ENCODE measurements at places on chromosomes 4 and X.

DNA sequence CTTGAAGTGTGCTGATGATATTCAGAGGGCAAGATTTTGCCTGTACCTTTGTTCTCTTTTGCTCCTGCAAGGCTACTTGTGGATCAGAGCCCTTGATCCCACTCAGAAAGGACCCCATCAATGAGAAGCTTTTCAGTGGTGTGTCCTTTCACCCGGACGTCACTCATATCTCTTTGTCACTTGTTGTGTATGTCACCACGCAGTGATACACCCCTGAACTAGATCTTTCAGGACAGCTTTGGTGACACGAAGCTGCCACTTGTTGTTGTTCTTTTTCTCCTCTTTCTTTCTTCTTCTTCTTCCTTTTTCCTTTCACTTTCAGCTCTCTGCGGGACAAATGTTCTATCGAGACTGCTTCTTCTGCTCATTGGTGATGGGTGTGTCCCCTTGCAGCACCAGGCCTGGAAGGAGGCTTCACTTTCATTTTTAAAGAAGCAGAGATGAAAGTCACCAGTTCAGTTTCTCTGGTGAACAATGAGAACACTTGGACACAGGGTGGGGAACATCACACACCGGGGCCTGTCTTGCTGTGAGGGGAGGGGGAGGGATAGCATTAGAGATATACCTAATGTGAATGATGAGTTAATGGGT, 83.6 kb downstream of the NBDY start:
- no peak for DNase-seq

DNA sequence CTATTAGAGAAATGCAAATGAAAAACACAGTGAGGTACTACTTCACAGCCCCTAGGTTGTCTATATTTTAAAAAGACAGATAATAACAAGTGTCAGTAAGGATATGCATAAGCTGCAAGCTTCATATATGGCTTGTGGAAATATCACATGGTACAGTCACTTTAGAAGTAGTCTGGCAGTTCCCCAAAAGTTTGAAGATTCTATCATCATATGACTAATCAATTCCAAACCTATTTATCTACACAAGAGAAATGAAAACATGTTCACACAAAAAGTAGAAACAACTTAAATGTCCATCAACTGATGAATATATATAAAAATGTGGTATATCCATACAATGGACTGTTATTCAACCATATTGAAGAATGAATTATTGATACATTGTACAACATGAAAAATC, 185.8 kb upstream of the STK26 start:
- DNase-seq = no peak

DNA sequence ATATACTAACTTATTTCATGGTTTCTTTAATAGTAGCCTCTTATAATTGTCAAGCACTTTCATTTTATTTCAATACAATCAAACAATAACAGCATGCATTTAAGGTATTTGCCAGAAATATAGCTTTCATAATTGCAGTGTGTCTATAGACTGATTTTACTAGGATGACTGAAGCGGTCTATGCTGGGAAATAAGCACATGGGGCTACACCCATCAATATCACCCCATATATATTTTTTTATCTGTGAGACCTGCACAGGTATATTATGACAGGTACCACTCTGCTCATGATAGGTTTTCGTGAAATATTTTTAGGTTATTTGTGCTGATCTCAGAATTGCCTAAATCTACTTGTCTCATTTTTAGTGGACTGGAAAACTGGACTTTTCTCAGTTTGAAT, 229.1 kb upstream of the PITX2 start:
- no peak for DNase-seq

DNA sequence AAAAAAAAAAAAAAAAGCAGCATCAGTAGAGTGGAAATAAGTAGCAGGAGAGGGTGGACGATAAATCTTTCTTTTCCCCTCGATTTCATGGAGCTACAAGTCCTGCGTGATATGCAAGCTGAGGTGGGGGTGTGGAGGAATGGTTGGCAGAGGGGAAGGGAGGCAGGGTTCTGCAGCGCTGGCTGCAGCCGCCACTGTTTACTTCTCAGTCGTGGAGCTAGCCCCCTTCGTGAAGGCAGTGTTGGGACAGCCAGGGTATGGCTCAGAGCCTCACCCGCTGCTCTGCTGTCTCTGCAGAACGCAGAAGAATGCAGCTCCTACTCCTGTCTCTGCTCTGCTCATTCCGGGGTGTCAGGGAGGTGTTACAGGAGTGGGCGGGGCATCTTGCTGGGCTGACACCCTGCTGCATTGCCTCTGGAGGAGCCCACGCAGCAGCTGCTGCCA, 140.6 kb downstream of the GPM6A start:
- no peak for DNase-seq

DNA sequence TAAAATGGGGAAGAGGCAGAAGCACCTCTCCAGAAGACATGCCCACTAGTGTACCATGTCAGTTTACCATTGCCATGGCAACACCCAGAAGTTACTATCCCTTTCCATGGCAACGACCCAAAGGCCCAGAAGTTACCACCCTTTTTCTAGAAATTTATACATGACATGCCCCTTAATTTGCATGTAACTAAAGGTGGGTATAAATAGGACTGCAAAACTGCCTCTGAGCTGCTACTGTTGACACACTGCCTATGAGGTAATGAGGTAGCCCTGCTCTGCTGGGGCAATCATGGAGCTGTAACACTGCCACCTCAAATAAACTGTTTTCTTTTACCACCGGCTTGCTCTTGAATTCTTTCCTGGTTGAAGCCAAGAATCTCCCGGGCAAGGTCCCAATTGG, 13.9 kb upstream of the BEX4 start:
- DNase-seq = no peak

GRCh38 chrX:50097071-50097470, 103.7 kb downstream of the AKAP4 start:
- no peak for DNase-seq

- DNase-seq = no peak
Measured at GRCh38 chrX:148501386-148502066, 1.1 kb downstream of the AFF2 start.
